ENCODE measurements at places on chromosomes 7 and 10.
A peak's percentile ranks its signal among the peaks of the same experiment; 100 is the strongest.

DNA sequence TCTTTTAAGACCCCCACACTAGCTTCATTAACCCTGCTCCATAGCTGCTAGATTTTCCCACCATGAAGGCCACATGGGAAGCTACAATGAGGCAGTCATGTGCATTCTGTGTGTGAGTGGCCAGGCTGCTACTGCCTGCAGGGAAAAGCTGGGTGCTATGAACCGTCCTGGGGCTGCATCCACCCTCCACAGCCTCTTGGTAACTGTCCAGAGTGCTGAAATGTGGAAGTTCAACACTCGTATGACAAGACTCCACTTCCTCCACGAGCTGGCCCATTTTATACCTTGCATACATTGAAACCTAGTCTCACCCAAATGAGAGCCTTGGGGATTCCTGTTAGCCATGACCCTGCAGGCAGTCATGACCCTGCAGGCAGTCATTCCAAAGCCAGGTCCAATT is 59.4 kb downstream of the CUZD1 start:
- DNase-seq = no peak

DNA sequence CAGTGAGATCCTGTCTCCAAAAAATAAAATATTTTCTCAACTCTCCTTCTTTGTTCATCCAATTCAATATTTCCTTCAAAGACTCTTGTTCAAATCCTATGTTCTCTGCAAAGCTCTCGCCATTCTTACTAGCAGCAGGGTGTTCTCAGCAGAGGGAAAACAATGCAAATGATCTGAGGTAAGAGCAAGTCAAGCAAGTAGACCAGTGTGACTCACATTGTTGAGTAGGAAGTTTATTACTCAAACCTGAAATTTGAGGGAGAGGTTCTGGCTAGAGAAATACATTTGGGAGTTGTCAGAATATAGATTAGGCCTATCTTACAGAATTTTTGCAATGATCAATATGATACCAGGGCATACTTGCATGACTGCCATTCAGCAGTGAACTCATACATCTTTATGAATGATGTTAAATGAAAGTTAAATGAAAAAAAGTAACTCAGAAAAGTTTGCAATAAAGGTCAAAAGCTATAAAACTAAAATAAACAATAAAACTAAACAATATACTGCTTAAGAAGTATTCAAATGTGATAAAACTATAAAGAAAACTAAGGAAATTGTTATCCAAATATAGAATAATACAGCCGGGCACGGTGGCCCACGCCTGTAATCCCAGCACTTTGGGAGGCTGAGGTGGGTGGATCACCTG is 5.8 kb downstream of the IDE start:
- no peak for DNase-seq

GRCh38 chr7:32140210-32140939 is 70.2 kb upstream of the PDE1C start:
- no peak for DNase-seq

GRCh38 chr7:105656922-105657521 is 75.7 kb upstream of the EFCAB10 start:
- no peak for DNase-seq

- no peak for DNase-seq
Observed at GRCh38 chr7:101859411-101860106, 42.1 kb downstream of the CUX1 start.

GRCh38 chr7:5709347-5709950 is 72.0 kb downstream of the RNF216 start:
- no peak for DNase-seq

DNA sequence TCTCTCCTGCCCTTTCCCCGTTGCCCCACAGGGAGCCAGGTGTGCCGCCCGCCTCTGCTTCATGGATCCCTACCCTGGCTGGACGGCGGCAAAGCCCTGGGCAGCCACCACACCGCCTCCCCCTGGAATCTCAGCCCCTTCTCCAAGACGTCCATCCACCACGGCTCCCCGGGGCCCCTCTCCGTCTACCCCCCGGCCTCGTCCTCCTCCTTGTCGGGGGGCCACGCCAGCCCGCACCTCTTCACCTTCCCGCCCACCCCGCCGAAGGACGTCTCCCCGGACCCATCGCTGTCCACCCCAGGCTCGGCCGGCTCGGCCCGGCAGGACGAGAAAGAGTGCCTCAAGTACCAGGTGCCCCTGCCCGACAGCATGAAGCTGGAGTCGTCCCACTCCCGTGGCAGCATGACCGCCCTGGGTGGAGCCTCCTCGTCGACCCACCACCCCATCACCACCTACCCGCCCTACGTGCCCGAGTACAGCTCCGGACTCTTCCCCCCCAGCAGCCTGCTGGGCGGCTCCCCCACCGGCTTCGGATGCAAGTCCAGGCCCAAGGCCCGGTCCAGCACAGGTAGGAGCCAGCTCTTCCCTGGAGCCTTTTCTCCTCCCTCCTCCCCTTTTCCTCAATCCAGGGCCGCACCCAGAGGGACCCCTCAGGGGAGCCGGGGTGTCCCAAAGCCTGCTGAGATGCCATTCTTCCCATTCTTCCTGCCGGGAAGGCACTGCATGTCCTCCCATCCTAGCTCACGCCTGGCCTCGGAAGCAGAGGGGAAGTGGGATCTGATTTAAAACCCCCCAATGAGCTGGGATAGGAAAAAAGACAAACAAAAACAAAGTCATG is 4.0 kb downstream of the GATA3 start:
- no peak for DNase-seq

GRCh38 chr10:88522715-88523114 is 60.4 kb downstream of the RNLS start:
- no peak for DNase-seq

DNA sequence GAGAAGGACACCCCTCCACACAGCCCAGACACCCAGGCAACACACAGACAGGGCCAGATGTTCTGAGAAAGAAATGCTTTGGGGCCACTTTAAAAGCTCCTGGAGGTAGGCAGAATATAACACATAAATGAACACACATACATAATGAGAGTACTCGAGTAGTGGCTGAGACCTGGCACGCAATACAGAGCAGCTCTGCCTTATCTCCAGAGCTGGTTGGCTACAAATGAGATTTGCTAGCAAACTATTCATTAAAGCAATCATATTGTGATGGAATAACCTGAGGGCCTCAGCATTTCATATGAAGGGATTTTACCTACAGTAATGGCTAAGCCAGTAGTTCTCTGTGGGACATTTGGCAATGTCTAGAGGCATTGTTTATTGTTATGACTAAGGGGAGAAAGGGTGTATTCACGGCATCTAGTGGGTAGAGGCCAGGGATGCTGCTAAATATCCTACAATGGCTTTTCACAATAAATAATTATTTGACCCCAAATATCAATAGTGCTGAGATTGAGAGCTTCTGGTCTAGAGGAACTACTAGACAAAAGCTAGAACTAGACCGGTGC is 5.5 kb upstream of the IMPDH1 start:
- DNase-seq = no peak

DNA sequence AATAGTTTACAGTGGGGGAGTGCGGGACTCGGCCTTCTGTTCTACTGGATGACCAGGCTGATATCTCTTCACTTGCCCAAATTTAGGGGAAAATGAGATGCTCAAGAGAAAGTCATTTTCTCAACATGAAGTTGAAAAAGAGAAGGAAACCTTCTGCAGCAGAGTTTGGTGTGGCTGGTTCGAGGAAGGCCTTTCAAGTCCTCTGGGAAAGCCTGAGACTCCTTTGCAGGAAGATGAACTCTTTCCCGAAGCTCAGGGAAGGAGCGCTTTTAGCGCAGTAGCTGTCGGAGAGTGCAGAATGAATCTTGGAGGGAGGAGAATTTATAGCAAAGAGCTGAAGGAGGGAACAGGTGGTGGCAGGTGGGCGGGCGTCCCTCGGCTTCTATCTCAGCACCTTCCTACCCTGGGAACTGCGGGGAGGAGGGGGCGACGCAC is at the start of gene ATOH7:
Gene ATOH7 (minus strand): TSS at position 297 of the 435 bp plus-strand sequence. CDS start 436 bp downstream, outside the sequence.
- no peak for DNase-seq

- no peak for DNase-seq
Observed at GRCh38 chr10:102669206-102670064, 25.2 kb downstream of the TRIM8 start.

- no peak for DNase-seq
Observed at GRCh38 chr10:122421054-122421625, 33.3 kb upstream of the ARMS2 start.

DNA sequence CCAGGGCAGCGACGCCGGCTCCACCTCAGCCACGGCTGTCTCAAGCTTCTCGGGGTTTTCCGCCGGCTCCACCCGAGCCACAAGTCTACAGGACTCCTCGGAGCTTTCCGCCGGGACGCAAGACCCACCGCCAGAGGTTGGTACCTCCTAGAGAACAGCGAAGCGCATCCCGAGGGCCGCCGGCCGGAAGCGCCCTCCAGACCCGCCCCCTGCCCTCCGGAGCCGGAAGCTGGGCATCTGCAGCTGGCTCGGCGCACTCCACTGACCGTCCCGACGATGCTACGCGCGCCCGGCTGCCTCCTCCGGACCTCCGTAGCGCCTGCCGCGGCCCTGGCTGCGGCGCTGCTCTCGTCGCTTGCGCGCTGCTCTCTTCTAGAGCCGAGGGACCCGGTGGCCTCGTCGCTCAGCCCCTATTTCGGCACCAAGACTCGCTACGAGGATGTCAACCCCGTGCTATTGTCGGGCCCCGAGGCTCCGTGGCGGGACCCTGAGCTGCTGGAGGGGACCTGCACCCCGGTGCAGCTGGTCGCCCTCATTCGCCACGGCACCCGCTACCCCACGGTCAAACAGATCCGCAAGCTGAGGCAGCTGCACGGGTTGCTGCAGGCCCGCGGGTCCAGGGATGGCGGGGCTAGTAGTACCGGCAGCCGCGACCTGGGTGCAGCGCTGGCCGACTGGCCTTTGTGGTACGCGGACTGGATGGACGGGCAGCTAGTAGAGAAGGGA is at the start of gene MINPP1:
Gene MINPP1 (plus strand): TSS at position 254 of the 726 bp plus-strand sequence. CDS start 23 bp downstream, at position 277.
- DNase-seq = peak; percentile 29

- no peak for DNase-seq
Observed at GRCh38 chr10:21524526-21525366, 736 bp downstream of the SKIDA1 start.

DNA sequence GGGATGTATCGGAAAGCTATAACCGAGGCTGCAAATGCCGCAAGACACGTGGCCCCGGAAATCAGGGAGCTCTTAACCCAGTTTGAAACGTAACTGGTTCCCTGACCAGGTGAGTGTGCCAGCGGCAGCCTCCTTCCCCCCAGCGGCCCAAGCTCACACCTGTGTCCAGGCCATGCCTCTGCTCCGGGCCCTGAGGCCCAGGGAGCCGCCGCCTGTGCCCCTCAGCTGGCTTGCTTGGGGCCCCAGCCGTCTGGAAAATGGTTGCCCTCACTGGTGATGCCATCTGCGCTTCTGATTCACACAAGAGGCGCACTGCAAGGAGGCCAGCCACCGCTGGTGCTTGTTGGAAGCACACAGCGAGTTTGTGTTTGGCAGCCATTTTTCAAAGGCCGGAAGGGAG is 9.2 kb downstream of the PWWP2B start:
- no peak for DNase-seq

GRCh38 chr10:132706701-132707100 is 79.2 kb downstream of the NKX6-2 start:
- DNase-seq = no peak

- DNase-seq = no peak
Observed at GRCh38 chr10:122499012-122499411, 37.7 kb downstream of the HTRA1 start.

- DNase-seq = peak; percentile 29
Observed at GRCh38 chr7:13989126-13989948, at the start of gene ETV1. ETV1 (minus strand) TSS chr7:13989666; CDS start chr7:13989052, 614 bp downstream.

- no peak for DNase-seq
Observed at GRCh38 chr10:106652279-106652678, 512.2 kb downstream of the SORCS1 start.

DNA sequence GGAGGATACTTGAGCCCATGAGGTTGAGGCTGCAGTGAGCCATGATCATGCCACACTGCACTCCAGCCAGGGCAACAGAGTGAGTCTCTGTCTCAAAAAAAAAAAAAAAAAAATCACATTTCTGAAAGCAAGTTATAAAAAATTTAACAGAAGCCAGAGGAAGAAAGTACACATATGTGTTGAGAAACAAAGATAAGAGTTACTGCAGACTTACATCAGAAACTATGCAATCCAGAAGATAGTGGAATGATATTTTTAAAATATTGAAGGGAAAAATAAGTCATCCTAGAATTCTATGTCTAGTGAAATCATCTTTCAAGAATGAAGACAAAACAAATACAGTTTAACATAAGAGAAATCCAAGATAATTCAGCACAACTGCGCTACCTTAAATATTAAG is 46.9 kb downstream of the ZNF518A start:
- DNase-seq = no peak

- DNase-seq = no peak
Observed at GRCh38 chr7:99672573-99672972, 7.2 kb downstream of the CYP3A5 start.

- DNase-seq = no peak
Observed at GRCh38 chr10:129021594-129022304, 445.3 kb upstream of the MGMT start.

GRCh38 chr7:36784991-36785940 is 61.0 kb upstream of the AOAH start:
- DNase-seq = no peak

- DNase-seq = no peak
Observed at GRCh38 chr10:108180878-108181277, 1016.4 kb upstream of the SORCS1 start.

GRCh38 chr7:68313806-68314205 is 1284.5 kb upstream of the AUTS2 start:
- no peak for DNase-seq

DNA sequence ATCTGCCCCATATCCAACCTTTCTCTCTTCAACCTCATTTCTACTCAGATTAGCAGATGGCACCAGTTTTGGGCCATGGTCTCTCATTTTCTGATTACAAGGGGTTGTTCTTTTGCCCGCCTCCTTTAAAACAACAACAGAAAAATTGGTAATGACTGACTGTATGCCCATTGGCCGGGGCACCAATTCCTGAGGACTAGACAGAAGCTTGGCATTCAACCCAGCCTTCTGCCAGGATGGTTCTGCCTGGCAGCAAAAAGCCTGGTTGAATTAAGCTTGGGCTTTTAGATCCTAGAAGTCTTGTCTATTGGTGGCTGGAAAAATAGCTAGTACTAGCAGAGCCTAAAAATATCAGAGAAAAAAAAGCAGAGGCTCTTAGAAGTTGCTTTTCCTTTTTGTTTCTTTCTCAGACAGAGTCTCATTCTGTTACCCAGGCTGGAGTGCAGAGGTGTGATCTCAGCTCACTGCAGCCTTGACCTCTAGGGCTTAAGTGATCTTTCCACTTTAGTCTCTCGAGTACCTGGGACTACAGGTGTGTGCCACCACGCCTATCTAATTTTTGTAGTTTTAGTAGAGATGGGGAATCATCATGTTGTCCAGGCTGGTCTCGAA is 402.6 kb downstream of the AUTS2 start:
- DNase-seq = no peak

GRCh38 chr7:158944950-158945349 is 88.6 kb downstream of the DYNC2I1 start:
- no peak for DNase-seq

DNA sequence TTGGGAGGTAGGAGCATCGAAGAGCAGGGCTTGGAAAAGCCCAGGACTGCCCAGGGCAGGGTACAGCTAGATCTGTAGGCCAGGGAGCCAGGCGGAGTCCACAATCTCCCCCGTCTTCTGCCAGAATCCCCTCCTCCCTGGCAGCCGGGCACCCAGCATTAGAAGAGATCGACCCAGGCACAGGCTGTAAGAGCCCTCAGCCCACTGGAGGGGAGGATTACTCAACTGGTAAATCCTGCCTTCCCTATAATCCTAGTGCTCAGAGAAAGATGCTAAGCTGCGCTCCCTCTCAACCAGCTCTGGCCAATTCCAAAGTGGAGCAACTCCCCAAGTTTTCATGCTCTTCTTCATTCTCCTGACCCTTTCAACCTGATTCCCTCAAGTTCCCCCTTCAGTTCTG is 3.2 kb downstream of the SPOCK2 start:
- no peak for DNase-seq

GRCh38 chr7:158353606-158354570 is 233.7 kb downstream of the PTPRN2 start:
- DNase-seq = no peak
